ENCODE measurements at places on chromosomes 7 and 10. TPM values are rescaled to one million over a fixed set of nuclear protein-coding genes. Genes with fewer than 3 reads are reported as not detected.

- DNase-seq: no peak
Measured at GRCh38 chr7:51901489-51901840, 584.9 kb upstream of the COBL start.

GRCh38 chr7:12638851-12639456 lies 48.5 kb upstream of the ARL4A start:
- DNase-seq: no peak

DNA sequence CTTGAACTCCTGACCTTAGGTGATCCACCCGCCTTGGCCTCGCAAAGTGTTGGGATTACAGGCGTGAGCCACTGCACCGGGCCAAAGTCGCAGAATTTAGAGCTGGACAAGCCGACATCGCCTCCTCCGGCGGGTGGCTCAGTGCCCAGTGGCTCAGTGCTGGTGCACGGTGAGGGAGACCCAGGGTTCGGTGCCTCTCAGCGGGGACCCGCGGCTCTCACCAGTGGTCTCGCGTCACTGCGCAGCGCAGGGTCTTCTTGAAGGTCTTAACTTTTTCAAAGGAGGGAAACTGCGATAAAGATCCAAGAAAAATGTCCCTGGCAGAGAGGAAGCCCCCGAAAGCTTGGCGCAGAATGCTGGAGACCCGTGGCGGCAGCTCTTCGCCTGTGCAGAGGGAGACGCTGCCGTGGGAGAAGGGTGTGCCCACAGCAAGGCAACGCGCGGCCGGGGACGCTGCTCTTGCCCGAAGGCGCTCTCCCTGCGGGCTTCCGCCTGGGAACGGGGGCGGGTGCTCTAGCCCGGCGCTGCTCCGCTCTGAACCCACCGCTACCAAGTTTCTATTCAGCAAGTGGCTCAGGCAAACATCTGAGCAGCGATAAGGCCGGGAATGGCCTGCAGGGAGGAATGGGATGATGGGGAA lies 324.3 kb downstream of the DNAJB6 start:
- DNase-seq: no peak

DNA sequence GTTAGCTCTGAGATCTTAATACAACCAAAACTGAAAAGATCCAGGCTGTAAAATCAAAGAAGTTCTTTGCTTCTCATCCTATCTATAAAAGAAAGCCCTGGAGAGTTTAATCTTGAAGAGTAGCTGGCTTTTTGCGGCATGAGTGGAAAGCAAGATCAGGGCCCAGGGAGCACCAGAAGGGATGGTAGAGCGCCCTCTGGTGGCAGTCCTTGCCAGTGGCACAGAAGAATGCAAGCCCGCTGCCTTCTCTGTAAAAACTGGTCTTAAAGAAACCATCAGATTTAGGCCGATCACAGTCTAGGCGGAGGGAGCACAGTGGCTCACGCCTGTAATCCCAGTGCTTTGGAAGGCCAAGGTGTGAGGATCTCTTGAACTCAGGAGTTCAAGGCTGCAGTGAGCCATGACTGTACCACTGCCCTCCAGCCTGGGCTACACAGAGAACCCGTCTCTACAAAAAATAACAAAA lies 35.6 kb downstream of the CPN1 start:
- peak; percentile 77 for DNase-seq

GRCh38 chr10:123642697-123643096 lies 23.5 kb upstream of the GPR26 start:
- no peak for DNase-seq

- no peak for DNase-seq
Measured at GRCh38 chr7:69517985-69518704, 80.1 kb upstream of the AUTS2 start.

GRCh38 chr10:133462512-133463305 lies 9.0 kb downstream of the SCART1 start:
- no peak for DNase-seq

DNA sequence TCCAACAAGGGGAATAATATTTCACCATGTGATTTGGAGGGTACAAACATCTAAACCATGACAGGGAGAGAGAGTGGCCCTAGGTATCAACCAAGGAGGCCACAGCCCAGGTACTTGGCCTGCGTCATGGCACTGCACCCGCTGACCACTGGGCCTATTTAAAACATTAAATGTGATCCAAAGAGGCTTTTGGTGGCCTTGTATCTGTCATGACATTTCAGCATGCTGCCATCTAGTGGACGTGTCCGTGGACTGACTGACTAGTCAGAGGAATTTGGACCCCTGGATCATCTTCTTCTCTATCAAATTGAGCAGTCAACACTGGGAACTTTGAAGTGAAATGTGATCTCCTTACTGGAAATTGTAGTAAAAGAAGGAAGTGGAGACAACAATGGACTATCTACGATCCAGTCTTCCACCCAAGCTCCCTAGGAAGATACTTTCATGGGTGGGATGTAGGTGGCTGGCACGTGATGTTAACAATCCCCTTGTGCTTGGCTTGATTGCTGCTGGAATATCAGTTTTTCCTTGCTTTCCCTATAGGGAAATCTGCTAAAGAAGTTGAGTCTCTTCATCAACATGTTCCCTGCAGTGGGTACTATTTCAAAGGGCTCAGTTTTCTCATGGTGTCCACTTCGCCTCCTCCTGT lies 24.6 kb upstream of the ITGA8 start:
- DNase-seq: peak; percentile 54

- no peak for DNase-seq
Measured at GRCh38 chr10:78817361-78817760, 251.4 kb upstream of the ZMIZ1 start.

DNA sequence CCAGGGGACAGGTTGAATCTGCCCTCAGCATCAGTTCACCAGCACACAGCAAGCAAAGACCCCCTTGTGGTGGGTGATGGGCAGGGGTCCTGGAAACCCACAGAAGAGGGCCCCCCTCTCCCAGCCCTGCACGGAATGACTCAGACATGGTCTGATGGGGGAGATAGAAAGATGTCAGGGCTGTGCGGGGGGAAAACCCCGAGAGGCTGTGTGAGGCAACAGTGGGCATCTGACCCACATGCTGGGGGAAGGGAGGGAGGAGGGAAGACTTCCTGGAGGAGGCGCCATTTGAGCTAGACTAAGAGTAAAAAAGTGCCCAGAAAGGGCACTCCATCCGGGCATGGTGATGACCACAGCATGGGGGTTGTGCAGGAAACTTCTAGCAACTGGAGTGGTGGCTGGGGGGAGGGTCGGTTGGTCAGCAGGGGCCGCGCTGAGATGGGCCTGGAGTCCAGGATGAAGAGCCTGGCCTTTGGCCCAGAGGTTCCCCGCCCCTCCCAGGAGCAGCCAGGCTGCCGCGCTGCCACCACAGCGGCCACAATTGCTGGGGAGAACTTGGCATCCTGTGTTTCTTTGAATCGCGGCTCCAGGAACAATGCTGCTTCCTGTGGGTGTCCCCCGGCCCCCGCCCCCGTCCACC lies 2.5 kb downstream of the LFNG start:
- DNase-seq: peak; percentile 87

- no peak for DNase-seq
Measured at GRCh38 chr10:97059006-97059871, 126.5 kb downstream of the SLIT1 start.

TWIST1 gene
- total RNA-seq: 35.5 TPM

PRKG1 gene
- 1.5 TPM for total RNA-seq

ASZ1 gene
- total RNA-seq: not detected

MYL10 gene
- total RNA-seq: not detected

GAD2 gene
- not detected for total RNA-seq

OR9A2 gene
- total RNA-seq: not detected

DPYSL4 gene
- 6.7 TPM for total RNA-seq

ATP6V0A4 gene
- total RNA-seq: not detected
